Activated naive CD8-positive, alpha-beta T cell treated with anti-CD3 and anti-CD28 coated beads for 36 hours (primary cell): ENCODE measurements at places on chromosomes 5 and 9. TPM values are rescaled to one million over a fixed set of nuclear protein-coding genes. Genes with fewer than 3 reads are reported as not detected.

DNA sequence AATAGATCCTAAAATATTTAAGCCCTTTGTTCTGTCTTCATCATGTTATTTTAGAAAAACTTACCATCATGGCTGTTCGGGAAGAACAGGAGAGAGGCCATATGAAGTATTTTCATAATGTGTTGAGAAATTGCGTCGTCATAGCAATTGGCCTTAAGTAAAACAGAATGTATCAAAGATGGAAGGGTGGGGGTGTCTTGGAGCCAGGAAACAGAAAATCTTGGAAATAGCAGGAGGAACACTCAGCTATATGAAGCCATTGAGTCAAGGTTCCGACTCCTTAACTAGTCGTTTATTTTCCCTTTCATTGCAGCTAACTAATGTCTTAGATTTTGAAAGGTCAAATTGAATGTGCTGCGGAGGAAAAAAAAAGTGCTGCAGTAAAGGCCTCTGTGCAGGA, 1.3 kb downstream of the SPTAN1 start:
- no peak for DNase-seq

DNA sequence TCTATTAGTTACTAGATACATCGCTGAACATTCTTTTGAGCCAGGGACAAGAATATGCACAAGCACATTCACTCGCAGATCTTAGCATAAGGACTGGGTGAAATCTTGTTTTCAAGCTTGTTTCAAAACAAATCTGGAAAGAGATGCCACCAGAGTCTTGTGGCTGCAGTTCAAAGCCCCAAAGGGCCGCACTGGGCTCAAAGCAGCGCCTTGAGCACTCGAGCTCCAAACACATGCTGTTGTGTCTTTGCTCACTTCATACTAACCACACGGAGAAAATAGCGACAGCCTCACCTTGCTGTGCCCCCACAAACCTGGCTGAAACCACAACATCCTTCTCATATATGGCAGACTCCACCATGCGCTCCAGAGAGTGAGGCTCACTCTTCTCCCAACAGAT, 34.2 kb upstream of the IL7R start:
- peak; percentile 53 for DNase-seq

GRCh38 chr9:34647651-34648050, 1.2 kb downstream of the GALT start:
- no peak for DNase-seq

DNA sequence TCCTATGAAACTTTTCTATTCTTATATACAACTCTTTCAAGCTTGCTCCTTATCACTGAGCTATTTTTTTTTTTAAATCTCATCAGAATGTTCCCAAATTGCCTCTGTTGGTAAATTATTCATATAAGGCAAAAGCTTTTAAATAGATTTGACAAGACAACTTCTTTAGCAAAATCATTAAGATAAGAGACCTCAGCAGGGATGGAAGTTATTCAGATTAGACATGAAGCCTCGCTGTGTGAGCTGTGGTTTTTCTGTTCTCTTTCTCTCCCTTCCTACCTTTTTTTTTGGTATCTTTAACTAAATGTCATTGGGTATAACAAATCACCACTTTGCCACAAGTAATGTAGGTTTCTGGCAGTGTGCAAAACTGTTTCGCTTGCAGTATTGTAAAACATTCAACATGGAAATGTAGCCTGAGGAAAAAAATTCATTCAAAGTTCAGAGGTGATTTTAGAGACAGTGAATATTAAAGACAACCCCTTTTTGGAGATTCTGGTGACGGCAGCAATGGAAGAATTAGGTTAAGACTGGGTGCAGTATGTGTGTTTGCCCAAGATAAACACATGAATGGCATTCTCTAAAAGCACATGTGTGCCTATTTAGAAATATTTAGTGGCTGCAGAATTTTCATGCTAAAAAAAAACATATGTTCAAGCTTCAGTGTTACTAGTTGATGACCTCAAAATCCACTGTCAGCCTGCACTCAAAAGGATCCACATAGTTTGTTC, 467.1 kb downstream of the ZNF608 start:
- DNase-seq: no peak

DNA sequence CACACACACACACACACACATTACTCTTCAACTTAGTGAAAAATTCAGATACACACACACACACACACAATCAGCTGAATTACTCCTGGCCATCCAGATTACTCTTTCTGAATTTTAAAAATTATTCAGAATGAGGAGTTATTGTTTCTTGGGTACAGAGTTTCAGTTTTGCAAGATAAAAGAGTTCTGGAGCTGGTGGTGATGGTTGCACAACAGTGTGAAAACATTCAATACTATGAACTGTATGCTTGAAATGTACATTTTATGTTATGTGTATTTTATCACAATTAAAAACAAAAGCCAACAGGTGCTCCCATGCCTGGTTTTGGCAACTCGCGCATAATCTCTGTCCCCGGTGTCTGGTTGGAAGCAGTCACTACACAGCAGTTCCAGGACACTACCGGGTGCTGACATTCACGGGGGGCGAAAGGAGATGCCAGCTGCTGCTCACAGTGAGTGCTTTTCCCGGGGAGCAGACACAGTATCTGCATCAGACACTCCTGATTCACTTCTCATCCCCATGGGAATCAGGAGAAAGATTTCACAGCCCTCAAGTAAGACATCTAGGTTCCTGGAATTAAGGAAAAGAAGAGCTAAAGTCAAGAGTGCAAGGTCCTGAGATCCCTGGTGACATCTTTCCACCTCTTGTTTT, 55.7 kb downstream of the LHFPL2 start:
- DNase-seq: no peak

DNA sequence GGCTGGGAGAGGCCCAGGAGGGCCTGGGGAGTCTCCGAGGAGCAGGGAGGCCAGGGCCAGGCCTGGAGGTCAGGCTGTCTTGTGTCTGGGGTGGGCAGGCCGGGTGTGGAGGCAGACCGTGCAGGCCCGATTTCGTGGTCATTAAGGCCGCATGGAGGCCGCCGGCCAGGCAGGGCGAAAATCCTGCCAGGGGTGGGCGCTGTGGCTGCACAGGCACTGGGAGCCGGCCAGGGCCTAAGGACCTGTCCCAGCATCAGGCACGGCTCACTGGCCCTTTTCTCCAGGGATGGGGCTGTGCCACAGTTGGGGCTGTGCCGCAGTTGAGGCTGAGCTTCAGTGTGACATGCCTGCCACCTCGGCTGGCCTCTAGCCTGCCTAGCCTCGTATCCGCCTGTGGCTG, 35.9 kb downstream of the ASS1 start:
- DNase-seq: no peak

DNA sequence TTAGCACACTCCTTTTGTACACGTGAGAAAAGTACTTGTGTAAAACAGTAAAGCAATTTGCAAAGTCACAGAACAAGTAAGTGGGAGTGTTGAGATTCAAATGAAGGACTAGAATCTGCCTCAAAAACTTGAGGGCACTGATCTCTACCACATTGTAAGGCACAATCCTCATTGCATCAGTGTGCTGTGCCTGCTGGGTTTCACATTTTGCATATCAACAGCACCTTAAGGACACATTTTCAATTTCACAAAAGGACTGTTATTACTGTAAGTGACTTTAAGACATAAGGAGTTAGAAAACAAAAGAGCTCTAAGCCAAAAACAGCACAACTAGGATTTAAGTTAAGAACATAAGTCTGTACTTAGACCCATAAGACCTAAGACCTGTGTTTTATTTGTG, 44.7 kb upstream of the HK3 start:
- no peak for DNase-seq

DBH gene
- not detected for total RNA-seq

ZNF618 gene
- total RNA-seq: 0.27 TPM

IRGM gene
- 2.9 TPM for total RNA-seq

IZUMO3 gene
- total RNA-seq: not detected

GDF9 gene
- total RNA-seq: 0.26 TPM
